ENCODE measurements at places on chromosomes 16 and 17.

DNA sequence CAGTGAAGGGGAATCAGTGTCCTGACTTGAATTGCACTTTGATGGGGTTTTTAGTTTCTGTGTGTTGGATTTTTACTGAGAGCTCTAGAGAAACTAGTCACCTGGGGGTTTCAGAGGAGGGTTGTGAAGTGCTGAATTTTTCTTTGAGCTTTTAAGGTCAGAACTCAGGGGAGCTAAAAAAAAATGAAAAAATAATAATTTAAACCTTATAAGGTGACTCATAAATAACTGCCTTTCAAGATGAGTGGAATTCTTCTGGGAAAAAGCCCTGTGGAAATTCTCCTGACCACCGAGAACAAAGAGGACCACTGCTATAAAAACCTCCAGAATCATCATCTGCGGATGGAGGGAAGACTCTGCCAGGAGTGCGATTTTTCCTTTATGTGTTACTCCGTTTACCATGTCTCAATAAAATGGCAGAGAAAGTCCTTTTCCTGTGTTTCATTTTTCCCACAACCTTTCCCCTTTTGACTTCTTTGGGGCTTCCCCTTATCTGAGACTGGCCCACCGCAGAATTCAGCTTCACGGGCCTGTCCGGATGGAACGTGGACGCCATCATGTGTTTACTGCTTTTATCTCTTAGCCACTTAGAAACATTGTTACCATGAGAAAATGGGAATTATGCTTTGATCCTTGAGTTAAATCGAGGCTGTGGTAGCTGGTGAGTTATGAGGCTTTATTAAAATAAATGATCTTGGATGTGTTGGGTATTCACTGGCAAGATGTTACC is 39.7 kb downstream of the RPTOR start:
- DNase-seq: no peak

DNA sequence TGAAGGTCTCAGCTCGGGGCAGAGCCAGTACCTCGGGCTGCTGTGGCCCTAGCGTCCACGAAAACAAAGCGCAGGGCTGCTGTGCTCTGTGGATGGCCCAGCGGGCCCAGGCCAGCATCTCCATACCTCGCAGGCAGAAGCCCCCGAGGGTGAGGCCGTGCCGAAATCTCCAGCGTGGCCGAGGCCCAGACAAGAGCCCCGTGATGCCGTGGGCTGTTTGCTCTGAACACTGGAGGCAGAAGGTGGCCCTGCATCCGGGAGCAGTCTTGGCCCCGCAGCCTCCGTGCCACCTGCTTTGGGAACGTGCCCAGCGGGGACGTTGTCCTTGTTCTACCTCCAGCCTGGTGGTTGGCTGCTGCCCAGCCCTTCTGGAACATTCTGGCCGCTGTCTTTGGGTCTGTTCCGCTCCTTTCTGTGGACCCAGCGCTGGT is 121.4 kb downstream of the BANP start:
- no peak for DNase-seq

GRCh38 chr16:64051824-64052223 is 1070.0 kb downstream of the CDH11 start:
- DNase-seq: peak; percentile 1

GRCh38 chr17:82319619-82320062 is 2.2 kb upstream of the CD7 start:
- DNase-seq: no peak

- no peak for DNase-seq
These were observed 12.2 kb downstream of the AIPL1 start for GRCh38 chr17:6422654-6423241.

Data from HCEC 1CT (cell line).